A549 treated with CORT108297 at 1 μM for 4 hours (cell line): ENCODE measurements at places on chromosomes 3 and 15. TPM values are rescaled to one million over a fixed set of nuclear protein-coding genes. Genes with fewer than 3 reads are reported as not detected.

PDIA5 gene
- 21.5 to 27.0 TPM (median 25.5 TPM) in 5 replicates for total RNA-seq

SEMA5B gene
- 0.15 to 0.63 TPM (median 0.23 TPM) in 5 replicates for total RNA-seq

CTXN2 gene
- 0.02 to 0.05 TPM (median 0.03 TPM) in 4 of 5 replicates, not detected in the other for total RNA-seq

GOLGA6A gene
- 0.05 to 0.10 TPM (median 0.06 TPM) in 4 of 5 replicates, not detected in the other for total RNA-seq

NDUFB4 gene
- 200 to 326 TPM (median 213 TPM) in 5 replicates for total RNA-seq

GXYLT2 gene
- 0.95 to 2.2 TPM (median 1.6 TPM) in 5 replicates for total RNA-seq

ADGRG7 gene
- not detected in 5 replicates for total RNA-seq

SIN3A gene
- 24.1 to 35.5 TPM (median 31.9 TPM) in 5 replicates for total RNA-seq

CD96 gene
- total RNA-seq = 0.02 TPM in 1 of 5 replicates, not detected in the others

ACTC1 gene
- total RNA-seq = 0.13 to 0.38 TPM (median 0.24 TPM) in 5 replicates

PGBD4 gene
- 1.2 to 1.6 TPM (median 1.5 TPM) in 5 replicates for total RNA-seq

LRRC31 gene
- 0.02 TPM in 1 of 5 replicates, not detected in the others for total RNA-seq

DAZL gene
- total RNA-seq = not detected in 5 replicates

ZNF662 gene
- not detected in 5 replicates for total RNA-seq

RUBCN gene
- 7.0 to 10.3 TPM (median 9.1 TPM) in 5 replicates for total RNA-seq

ISL2 gene
- 2.2 to 4.7 TPM (median 4.3 TPM) in 5 replicates for total RNA-seq

ROBO2 gene
- total RNA-seq = not detected in 5 replicates

GPR149 gene
- not detected in 5 replicates for total RNA-seq

SLC7A14 gene
- total RNA-seq = not detected in 5 replicates

ARGFX gene
- not detected in 5 replicates for total RNA-seq

CFAP100 gene
- total RNA-seq = not detected in 5 replicates

PDZRN3 gene
- total RNA-seq = not detected in 5 replicates

CASR gene
- not detected in 5 replicates for total RNA-seq

ADCY5 gene
- 0.10 to 0.55 TPM (median 0.18 TPM) in 5 replicates for total RNA-seq
